H9 (cell line): ENCODE measurements at places on chromosomes 2 and 18. TPM values are rescaled to one million over a fixed set of nuclear protein-coding genes. Genes with fewer than 3 reads are reported as not detected.

SLC19A3 gene
- 1.8 and 2.3 TPM in 2 replicates for total RNA-seq

- no peak for DNase-seq
Observed at GRCh38 chr2:172345956-172346555, 81.3 kb upstream of the ITGA6 start.

EVX2 gene
- total RNA-seq = not detected in 2 replicates

- DNase-seq = peak; percentile 14
Observed at GRCh38 chr2:8575038-8575833, 106.6 kb upstream of the ID2 start.

GRCh38 chr2:190084704-190085103, 22.2 kb upstream of the MSTN start:
- no peak for DNase-seq
